CMK (cell line): ENCODE measurements at places on chromosomes 6 and 20.

- DNase-seq = no peak
Observed at GRCh38 chr6:12813321-12813720, 96.8 kb downstream of the PHACTR1 start.

- DNase-seq = no peak
Observed at GRCh38 chr20:61937963-61938838, 127.5 kb downstream of the TAF4 start.

GRCh38 chr6:129184324-129184723, 301.4 kb downstream of the LAMA2 start:
- DNase-seq = no peak

DNA sequence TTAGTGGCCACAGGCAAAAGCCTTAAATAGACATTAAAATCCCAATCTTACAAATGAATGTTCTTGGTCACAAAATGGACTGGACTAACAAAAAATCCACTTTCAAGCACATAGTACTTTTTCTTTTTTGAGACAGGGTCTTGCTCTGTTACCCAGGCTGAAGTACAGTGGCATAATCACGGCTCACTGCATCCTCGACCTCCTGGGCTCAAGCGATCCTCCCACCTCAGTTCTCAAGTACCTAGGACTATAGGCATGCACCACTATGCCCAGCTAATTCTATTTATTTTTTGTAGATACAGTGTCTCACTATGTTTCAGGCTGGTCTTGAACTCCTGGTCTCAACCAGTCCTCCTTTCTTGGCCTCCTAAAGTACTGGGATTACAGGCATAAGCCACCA, 59.4 kb downstream of the MAP3K5 start:
- no peak for DNase-seq

- no peak for DNase-seq
Observed at GRCh38 chr6:84033523-84034451, at the start of gene MRAP2. Gene MRAP2 (plus strand): TSS chr6:84033772. CDS start chr6:84055319, 21,547 bp downstream.

GRCh38 chr6:146913842-146914488, 290.3 kb upstream of the STXBP5 start:
- peak; percentile 95 for DNase-seq

GRCh38 chr20:63087236-63087871, 80.6 kb upstream of the BHLHE23 start:
- DNase-seq = no peak

DNA sequence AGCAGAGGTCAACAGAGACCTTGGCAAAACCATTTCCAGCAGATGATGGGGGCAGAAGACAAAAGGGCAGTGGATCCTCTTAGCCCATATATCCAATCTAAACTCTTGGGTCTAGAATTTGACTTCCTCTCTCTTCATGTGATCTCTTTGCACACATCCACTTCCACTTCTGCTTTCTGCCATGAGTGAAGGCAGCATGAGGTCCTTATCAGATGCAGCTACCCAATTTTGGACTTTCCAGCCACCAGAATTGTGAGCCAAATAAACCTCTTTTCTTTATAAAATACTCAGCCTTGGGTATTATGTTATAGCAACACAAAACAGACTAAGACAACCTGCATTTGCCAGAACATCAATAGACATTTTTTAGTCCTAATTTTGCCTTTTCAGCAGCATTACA, 191.6 kb downstream of the ADAT2 start:
- no peak for DNase-seq

DNA sequence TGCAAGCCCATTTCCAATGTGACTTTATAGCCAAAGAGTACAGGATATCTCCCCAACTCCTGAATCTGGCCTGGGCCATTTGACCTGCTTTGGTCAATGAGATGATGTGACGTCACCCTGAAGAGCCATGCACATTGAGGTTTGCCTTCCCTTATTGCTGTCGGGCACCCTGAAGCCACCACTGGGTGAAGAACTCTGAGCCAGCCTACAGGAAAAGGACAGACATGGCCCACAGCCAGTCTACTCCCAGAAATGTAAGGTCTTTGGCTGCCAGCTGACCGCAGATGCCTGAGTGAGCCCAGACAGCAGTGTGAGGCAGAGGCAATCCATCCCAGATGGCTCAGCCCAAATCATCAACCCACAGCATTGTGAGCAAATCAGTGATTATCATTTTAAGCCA, 3.7 kb upstream of the SYNDIG1 start:
- no peak for DNase-seq

GRCh38 chr6:147869201-147869600, 360.7 kb downstream of the SAMD5 start:
- DNase-seq = no peak

DNA sequence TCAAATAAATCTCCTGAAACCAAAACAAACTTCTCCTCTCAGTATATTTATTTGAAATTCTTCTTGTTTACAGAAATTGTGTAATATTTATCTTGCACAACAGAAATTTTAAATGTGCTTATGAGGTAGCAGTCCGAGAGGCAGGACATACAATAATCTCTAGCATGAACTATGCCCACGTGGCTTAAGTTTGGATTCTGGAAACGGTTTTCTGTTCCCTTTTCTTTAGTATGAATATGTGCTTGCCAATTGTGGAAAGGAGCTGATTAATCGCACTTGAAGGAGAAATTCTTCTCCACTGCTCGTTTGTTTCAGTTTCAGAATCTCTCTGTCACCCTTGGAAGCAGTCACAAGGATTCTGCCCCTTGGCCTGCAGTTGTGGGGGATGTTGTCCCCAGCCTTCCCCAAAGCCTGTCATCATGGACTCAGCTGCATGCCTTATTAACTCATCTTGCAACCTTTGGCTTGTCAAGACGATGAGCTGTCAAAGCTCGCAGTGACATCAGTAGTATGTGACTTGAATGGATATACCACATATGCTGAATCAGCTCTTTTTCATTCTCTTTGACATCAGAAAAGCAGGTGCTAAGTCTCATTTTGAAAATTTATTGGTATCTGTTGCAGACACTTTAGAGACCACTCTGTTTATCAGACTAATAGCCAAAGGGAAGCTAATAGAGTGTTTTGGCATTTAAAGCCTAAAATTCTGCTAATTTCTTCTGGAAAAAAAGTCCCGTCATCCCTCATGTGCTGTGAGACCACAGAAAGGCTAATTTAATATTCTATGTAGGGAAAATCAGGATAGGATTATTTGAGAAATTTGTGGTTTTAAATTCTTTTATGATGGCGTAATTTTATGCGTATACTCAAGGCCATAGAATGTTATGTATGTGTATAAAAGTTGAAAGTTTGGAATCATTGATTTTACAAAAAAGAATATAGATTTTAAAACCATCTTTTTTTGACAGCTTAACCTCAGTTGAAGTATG, 186.8 kb downstream of the ARID1B start:
- DNase-seq = no peak

DNA sequence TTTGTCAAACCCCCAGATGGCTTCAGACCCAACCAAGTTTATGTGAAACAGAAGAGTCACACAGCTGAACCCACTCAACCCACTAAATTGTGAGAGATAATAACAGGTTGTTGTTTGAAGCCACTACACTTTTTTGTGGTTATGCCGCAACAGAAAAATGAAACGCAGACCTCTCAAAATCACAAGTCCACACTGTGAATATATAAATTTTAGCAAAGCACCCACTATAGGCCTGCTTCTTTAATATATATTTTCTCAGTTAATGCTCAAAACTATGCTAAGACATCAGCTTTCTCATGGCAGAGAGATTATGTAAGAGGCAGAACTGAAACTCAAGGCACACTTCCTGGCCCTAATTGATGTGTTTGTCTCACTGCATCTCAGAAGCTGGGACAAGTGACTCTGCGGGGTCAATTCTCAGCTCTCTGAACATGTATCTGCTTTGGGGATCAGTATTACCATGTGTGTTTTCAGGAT, 27.7 kb downstream of the MAP3K5 start:
- no peak for DNase-seq

DNA sequence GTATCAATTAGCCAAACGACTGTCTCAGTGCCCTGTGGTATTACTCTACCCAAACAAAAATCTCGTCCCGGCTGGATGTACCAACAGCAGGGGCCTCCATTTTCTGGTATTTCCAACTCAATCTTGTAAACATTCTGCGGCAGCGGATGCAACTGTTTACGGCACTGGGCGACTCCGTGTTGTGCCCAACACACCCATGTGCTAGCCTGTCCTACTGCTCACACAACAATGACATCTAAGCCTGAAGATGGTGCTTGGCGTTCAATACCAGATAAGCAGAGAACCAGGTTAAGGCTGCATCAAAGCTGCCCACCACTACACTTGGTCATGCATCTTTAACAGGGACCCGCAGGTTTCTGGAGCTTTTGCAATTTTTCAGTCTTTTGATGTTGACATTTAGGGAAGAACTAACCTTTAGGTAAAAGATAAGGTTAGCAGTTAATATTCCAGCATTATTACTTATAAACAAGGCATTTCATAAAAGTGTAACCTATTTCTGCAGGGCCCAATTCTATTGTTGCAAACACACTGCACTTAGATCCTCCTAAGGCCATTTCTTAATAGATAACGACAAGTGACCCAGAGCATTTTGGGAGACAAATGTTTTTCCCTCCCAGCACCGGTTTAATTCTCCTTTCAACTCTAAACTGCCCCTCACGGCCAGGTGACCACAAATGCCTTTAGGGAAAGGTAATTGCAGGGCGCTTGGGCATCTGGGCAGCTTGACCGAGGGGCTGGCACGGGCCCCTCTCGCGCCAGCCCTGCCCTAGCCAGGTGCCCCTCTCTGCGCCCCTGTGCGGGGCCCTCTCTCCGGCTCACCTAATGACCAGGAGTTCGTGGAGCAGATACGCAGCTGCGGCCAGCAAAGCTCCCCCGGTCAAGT, 945 bp downstream of the FAXC start:
- no peak for DNase-seq

- no peak for DNase-seq
Observed at GRCh38 chr20:14775778-14776177, 438.4 kb upstream of the FLRT3 start.

GRCh38 chr20:42957704-42958095, 232.0 kb downstream of the PTPRT start:
- no peak for DNase-seq

- DNase-seq = no peak
Observed at GRCh38 chr6:52201046-52201445, 14.9 kb downstream of the IL17A start.

DNA sequence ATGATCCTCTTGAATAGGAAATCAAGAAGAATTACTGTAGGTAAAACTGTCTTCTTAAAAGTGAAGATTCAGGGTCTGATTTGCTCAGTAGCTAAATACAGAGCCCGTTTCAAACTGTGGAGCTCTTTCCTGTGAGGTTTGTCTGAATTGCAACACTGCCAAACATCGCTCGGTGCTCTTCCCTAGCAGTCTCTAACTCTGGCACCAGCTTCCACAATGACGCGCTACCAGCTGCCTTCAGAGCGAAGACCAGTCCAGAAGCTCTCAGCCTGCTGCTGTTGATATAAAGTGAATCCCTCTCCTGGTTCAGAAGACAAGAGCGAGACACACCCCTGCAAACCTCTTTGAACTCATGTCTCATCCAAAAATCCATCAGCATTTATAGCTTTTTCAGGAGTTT, 447.0 kb downstream of the LMBRD1 start:
- DNase-seq = no peak

- no peak for DNase-seq
Observed at GRCh38 chr20:53981752-53982437, 88.5 kb downstream of the BCAS1 start.

GRCh38 chr6:143009851-143010250, 50.8 kb upstream of the AIG1 start:
- DNase-seq = no peak

DNA sequence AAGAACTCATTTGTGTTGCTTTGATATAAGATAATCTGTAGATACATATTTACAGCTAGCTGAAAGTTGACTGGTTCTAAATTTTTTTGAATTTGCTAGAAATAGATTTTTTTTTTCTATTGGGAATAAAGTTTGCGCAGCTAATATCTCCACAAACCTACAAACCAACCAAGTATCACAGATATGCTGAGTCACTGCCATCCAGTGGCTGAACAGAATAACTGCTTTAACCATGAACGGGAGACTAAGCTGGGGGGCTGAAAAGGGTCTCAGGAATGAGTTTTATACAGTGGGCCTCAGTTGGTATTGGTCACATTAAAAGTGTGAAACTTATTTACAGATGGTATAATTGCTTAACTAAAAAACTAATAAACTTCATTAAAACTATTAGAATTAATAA, 326.7 kb upstream of the CNR1 start:
- peak; percentile 14 for DNase-seq

GRCh38 chr6:20538907-20539306, 4.7 kb downstream of the CDKAL1 start:
- DNase-seq = no peak

DNA sequence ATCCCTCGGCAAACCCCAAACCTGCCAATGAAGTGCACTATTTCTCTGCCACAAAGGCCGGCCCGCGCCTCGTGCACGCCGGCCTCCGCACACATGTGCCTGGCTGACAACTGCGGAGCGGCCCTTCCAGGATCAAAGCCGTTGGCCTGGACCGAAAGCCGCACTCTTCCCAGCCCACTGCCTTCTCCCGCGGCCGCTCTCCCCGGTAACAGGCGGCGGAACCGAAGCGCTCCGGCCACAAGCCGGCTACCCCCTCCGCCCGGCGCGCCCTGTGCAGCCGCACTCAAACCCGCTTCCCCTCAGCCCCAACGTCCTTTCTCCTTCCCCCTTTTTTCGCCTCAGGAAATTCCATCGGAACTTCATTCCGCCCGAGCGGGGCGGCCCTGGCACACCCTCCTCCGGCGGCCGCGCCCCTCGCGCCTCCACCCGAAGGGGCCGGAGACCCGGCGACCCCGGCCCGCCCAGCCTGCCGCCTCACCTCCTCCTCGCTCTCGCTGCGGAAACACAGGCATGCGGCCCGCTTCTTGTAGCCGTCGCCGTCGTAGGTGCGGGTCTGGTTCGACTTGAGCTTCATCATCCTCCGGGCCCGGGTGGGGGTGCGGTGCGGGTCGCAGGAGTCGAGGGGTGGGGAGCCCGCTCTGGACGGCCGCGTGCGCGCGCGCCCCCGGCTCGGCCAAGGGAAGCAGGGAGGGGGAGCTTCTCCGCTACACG, 528 bp downstream of the NUDT3 start:
- DNase-seq = peak; percentile 50

DNA sequence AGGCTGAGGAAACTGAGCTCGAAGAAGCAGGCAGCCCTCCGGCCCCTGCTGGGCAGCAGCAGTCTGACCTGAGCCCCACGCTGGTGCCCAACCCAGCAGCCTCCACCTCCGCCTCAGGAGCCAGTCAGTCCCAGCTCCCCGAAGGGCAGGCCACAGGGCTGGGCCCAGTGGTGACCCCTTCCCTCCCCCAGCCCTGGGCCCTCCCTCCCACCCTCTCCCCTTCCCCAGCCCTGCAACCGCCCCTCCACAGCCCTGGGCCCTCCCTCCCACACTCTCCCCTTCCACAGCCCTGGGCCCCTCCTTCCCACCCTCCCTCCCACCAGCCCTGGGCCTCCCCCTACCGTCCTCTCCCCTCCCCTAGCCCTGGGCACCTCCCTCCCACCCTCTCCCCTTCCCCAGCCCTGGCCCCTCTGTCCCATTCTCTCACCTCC, 115.0 kb downstream of the TAF4 start:
- no peak for DNase-seq

GRCh38 chr6:71012866-71013469, 56.1 kb upstream of the B3GAT2 start:
- peak; percentile 18 for DNase-seq

DNA sequence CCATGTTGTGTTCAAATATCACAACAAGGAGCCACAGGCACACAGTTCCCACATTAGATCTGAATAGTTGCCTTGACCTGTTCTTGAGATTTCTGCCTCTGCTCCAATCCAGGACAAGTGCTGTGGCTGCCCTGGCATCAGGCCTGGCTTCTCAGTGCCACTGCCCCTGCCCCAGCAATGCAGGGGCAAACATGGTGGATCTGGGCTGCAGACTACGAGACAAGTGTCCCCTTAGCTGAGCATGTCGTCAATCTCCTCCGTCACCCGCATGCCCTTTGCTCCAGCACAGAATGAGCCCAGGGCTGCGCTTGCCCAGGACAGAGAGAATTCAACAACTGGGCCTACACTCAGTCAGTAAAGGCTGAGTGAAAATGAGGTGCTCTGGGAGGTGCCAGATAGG, 201.6 kb downstream of the SYNDIG1 start:
- DNase-seq = no peak
